ENCODE measurements at places on chromosomes 11 and 22.

- DNase-seq = no peak
Observed at GRCh38 chr11:72217841-72218240, 1.2 kb downstream of the FOLR2 start.

GRCh38 chr11:122897606-122898210 is 15.1 kb downstream of the JHY start:
- peak; percentile 81 for DNase-seq

DNA sequence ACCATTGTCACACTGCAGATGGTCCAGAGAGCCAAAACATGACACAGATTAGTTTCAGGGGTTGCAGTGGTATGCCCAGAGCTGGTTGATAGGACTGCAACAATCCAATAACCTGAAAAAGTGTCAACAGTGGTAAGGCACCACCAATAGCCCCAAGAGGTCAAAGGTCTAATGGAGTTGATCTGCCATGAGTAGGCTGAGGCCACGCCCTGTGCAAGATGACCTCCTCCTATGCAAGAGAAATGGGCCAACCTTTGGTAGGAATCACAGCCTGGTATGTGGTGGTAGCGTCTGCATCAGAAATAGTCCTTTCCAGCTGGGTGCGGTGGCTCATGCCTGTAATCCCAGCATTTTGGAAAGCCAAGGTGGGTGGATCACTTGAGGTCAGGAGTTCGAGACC is 19.6 kb downstream of the GUCD1 start:
- DNase-seq = no peak

GRCh38 chr22:47552541-47553205 is 790.2 kb downstream of the TBC1D22A start:
- no peak for DNase-seq

DNA sequence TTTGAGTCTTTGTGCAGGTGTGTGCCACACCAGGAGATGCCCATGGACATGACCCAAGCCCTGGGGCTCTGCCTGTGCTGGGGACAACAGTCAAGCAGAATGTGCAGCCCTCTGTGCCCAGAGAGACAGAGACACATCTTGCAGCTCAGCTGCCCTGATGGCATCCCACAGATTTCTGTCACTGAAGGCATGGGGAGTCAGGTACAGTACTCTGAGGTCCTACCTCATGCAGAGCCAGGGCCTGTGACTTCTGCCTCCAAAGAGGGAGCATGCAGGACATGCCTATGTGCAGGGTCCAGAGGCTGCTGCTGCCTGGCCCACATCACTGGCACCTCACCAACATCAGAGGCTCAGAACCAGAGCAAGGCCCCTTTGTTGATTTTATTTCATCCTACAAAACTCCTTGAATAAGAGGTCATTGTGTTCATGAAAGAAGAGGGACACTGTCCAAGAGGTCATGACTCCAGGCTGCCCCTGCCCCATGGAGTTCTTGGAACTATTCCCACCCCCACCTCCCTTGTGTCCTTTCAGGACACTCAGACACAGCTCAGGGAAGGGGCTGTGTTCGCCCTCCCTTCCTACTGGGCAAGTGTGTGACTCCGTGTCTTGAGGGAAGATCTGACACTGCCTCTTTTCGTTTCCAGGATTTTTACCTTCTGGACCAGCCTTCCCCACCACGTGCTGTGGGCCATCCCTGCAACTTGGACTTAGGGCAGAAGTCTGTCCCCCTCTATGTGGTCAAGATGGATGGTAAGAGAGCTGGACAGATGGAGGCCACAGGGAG is 62.3 kb downstream of the BTG4 start:
- DNase-seq = no peak

GRCh38 chr11:29224739-29225384 is 792.0 kb downstream of the KCNA4 start:
- no peak for DNase-seq

DNA sequence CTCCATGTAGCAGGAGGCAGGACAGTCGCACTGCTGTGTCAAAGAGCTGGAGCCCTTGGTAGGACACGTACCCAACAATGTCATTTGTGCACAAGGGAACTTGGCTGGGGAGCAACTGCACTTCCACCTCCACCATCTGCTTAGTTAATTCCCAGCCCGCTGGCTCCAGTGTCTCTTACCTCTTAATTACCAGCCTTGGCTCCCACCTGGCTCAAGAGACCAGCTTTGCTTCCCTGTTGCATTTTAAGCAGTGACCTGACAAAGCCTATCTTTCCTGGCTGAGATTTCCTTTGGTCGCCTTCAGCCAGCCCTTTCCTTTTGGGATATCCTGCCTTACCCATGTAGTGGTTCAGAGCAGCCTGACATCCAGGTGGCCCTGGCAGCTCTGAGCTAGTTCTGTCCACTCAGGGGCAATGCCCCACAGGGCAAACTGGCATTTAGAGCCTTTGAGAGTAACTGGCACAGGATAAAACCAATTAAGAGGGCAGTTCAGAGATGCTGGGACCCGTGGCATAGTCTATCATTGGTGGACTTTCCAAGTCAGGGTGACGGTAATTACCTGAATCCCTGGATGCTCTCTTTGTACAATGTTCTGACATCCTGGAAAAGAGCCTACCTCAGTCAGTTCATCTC is 212.6 kb upstream of the SORL1-AS1 start:
- DNase-seq = no peak

GRCh38 chr22:30423301-30423958 is 2.1 kb upstream of the MTFP1 start:
- DNase-seq = no peak

- DNase-seq = no peak
Observed at GRCh38 chr22:45218976-45219375, 21.7 kb downstream of the KIAA0930 start.

GRCh38 chr11:66847461-66848232 is 4.4 kb downstream of the RCE1 start:
- no peak for DNase-seq

- DNase-seq = no peak
Observed at GRCh38 chr11:107998761-107999160, 9.9 kb upstream of the CUL5 start.

GRCh38 chr11:108983636-108984420 is 319.0 kb downstream of the DDX10 start:
- peak; percentile 35 for DNase-seq

- no peak for DNase-seq
Observed at GRCh38 chr11:117936973-117937372, 7.8 kb upstream of the TMPRSS13 start.

All from EL (cell line).